K562 (cell line): ENCODE measurements at places on chromosomes 4 and X.
A peak's percentile ranks its signal among the peaks of the same experiment; 100 is the strongest.

DNA sequence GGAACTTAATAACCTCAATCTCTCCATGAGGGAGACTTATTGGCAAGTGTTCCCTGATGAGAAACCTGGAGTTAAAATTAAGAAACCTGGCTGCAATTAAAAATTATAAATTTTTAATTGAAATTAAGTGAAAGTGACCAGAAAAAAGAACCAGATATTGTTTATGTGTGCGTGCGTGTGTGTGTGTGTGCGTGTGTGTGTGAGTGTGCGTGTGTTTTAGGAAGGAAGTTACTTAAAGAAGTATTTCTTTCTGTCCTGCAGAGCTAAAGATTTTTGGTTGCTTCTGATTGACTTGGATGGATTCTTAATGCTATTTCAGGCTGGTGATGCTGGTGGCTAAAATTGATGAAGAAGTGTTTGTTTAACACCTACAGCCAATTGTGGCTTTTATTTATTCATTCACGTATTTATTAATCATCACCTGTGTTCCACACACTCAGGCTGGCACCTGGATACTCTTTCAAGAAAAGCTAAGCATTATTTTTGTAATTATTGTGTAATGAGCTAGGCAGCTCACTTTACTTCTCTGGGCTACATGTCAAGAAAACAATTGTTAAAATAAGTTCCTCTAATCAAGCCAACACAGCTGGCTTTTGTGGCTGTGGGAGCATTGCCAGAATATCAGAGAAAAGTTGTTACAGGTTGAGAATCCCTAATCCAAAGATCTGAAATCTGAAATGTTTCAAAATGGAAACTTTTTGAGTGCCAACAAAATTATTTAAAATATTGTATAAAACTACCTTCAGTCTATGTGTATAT is 68.5 kb downstream of the CEP44 start:
- no peak overlapping the region for H3K27ac ChIP-seq
- H3K27me3 ChIP-seq: no peaks in the 10 kb centered on the region
- H3K4me3 ChIP-seq: no peak overlapping the region

- no peaks in the 10 kb centered on the region for H3K4me1 ChIP-seq
- H3K36me3 ChIP-seq: no peaks in the 10 kb centered on the region
- H3K27ac ChIP-seq: no peak overlapping the region
- peak; percentile 22 for DNase-seq
- H3K4me3 ChIP-seq: no peak overlapping the region
Measured at GRCh38 chr4:40719008-40719623, 30.6 kb upstream of the NSUN7 start.

DNA sequence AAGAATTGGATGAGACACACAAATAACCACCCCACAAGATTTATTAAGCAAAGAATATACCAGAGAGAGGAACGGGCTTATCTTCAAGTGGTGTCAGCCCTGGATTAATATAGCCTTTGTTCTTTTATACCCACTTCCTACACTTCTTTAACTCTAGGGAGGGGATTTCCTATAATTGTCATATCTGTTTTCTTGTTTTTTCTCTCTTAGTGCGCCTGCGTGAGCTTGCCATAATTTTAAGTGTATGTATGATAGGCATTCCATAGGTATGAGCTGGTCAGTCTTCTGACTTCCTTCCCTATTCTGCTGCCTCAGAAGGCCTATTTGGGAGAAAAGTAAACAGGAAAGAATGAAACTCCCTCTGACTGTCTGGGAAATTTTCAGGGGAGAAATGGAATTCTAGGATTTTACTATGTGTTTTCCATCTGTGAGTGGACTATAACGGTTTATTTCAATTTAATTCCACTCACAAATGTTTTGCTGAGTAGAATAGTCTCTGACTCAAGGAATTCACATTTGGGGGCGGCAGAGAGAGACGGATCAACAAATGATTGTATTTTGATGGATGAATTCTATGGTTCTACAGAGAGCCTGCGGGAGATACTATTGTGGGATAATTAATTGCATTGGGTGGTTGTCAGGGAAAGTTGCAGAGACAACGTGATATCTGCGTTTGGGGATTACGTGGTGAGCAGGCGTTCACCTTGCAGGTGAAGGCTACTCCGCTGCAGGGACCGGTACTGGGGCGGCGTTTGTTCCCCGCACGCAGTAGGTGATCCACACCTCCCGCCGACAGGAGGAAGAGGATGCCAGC is 626 bp upstream of the CEP135 start:
- DNase-seq: peak; percentile 28
- peaks cover 21% of the 10 kb centered on the region for H3K4me1 ChIP-seq
- peak overlapping the region; percentile 96 for H3K27ac ChIP-seq
- no peaks in the 10 kb centered on the region for H3K27me3 ChIP-seq

DNA sequence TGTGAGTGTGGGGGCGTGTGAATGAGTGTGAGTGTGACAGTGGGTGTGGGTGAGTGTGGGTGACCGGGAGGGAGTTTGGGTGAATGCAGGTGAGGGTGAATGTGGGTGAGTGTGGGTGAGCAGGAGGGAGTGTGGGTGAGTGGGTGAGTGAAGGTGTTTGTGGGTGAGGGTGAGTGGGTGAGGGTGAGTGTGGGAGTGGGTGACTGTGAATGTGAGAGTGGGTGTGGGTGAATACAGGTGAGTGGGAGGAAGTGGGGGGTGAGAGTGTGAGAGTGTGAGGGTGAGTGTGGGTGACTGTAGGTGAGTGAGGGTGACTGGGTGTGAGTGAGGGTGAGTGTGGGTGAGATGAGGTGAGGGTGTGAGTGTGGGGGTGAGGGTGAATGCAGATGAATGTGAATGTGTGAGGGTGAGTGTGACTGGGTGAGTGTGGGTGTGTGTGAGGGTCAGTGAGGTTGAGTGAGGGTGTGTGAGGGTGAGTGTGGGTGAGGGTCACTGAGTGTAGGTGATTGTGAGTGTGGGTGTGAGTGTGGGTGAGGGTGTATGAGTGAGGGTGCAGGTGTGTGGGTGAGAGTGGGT is 1677.3 kb upstream of the TENM3 start:
- no peaks in the 10 kb centered on the region for H3K27me3 ChIP-seq
- no peaks in the 10 kb centered on the region for H3K36me3 ChIP-seq
- no peak for DNase-seq

GRCh38 chr4:10099499-10100325 is 16.9 kb downstream of the WDR1 start:
- peaks cover 98% of the 10 kb centered on the region for H3K36me3 ChIP-seq
- H3K4me3 ChIP-seq: no peak overlapping the region
- H3K27ac ChIP-seq: no peak overlapping the region
- no peaks in the 10 kb centered on the region for H3K27me3 ChIP-seq
- H3K4me1 ChIP-seq: peaks cover 20% of the 10 kb centered on the region

DNA sequence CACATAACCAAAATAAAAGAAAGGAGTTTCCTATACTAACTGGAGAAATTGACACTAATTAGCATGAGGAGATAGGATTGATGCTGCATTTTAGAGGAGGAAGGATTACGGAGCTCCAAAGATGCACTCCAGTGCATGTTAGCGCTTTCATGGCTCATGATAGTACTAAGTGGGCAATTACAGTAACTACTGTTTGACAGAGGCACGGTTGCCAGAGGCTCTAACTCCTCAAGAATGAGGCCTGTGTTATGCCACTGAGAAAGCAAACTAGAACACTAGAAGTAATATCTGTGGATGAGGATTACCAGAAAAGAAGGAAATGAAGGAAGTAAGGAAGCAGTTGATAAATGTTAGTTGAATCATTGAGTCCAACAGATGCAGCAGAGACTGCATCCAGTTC is 19.6 kb upstream of the PDGFC start:
- H3K27me3 ChIP-seq: no peaks in the 10 kb centered on the region
- H3K4me1 ChIP-seq: no peaks in the 10 kb centered on the region
- H3K27ac ChIP-seq: no peak overlapping the region
- no peak for DNase-seq

DNA sequence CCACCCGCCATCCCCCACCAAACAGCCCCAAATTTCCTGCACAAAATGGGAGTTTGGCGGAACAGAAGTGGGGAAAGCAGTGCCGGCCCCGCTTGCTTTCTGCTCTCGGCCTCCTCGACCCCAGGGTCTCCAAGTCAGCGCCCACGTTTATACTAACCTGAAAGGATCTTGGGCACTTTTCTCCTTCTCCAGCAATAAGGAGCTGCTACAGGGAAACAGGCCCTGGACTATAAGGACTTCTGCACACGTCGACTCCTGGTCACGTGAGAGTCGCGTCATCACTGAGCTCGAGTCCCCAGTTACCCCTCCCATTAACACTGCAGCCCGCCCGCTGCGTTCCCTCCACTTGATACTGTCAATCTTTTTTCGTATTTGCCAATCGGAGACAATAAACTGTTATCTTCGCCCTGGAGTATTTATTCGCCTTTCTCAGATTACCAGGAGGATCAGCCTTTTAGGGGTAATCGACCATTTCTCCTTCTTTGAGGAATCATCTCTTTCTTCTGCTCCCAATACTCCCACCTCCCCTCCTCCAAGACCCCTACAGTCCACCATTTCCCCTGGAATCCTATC is at the start of gene TCEAL8:
Gene TCEAL8 (minus strand): TSS at position 235 of the 573 bp plus-strand sequence. CDS start 1,176 bp downstream, outside the sequence.
- peak; percentile 89 for DNase-seq
- H3K36me3 ChIP-seq: peaks cover 13% of the 10 kb centered on the region; the same call in 2 of the 3 replicates
- peaks cover 43% of the 10 kb centered on the region for H3K4me1 ChIP-seq
- no peaks in the 10 kb centered on the region for H3K27me3 ChIP-seq
- peak within 1 kb of the TSS; percentile 79 for H3K27ac ChIP-seq

- no peak overlapping the region for H3K4me3 ChIP-seq
- no peak overlapping the region for H3K27ac ChIP-seq
Measured at GRCh38 chrX:153769158-153769864, 5.3 kb downstream of the PLXNB3 start.

DNA sequence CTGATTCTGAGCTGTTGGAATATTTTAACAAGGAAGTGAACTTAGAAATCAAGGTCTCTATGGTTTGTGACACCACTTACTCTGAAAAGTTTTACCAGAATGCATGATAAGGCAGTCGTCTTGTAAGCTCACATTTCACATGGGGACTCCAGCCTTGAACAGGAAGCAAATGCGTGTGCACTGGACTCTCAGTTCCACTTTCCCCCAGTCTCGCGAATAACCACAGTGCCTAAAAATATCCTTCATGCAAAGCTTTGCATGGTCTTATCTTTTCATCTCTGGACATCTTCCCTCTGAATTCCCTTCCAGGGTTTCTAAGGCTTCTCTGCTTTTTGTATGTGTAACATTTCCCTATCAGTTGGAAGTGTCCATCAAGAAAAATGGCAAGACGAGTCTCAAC is 581.8 kb downstream of the NLGN4X start:
- H3K4me3 ChIP-seq: no peak overlapping the region
- no peaks in the 10 kb centered on the region for H3K36me3 ChIP-seq
- no peaks in the 10 kb centered on the region for H3K4me1 ChIP-seq
- no peaks in the 10 kb centered on the region for H3K27me3 ChIP-seq
- no peak overlapping the region for H3K27ac ChIP-seq

DNA sequence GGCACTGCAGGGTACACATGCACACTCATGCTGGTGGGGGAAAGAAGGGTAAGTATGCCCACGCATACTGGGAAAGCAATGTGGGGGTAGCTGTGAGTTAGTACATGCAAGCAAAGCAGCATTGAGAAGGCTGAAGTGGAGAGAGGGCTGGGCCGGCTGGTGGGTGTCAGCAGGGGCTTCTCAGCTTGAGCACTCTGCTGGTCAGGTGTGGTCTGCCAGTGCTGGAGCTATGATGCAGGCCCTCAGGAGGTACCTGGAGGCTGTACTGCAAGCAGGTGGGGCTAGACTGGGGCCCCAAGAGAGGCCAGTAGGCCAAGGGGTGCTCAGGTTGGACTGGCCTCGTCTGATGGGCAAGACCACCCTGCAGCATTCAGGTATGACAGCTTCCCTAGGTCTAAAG is 61.9 kb upstream of the SERPINA7 start:
- H3K4me3 ChIP-seq: no peak overlapping the region
- no peaks in the 10 kb centered on the region for H3K36me3 ChIP-seq
- H3K27me3 ChIP-seq: no peaks in the 10 kb centered on the region
- H3K27ac ChIP-seq: no peak overlapping the region
- no peaks in the 10 kb centered on the region for H3K4me1 ChIP-seq

DNA sequence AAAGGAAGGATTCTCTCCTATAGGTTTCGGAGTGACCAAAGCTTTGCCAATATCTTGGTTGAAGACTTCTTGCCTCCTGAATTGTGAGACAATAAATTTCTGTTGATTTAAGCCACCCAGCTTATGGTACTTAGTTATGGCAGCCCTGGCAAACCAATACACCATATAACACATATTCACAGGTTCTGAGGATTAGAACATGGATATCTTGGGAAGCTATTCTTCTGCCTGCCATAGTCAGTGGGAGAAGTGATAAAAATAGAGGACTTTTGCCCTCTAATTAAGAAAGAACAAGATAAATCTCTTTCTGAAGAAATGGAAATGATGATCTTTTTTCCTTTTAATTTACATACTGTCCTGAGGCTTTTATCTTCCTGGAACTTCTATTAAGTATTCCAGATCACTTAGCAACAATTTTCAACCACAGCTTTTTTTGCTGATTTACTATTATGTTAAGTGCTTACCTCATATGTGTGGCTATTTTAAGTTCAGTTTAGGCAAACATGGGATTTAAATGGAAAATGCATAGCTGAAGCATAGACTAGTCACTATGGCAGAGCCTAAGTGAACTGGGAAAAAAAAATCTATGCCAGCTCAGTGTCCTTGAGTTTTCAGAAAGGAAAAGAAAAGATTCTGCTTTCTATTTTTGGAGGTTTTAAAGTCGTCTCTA is 381.7 kb downstream of the STPG2 start:
- no peak for DNase-seq
- H3K4me3 ChIP-seq: no peak overlapping the region
- no peaks in the 10 kb centered on the region for H3K4me1 ChIP-seq

GRCh38 chrX:82224961-82225360 is 1023.1 kb downstream of the SH3BGRL start:
- no peaks in the 10 kb centered on the region for H3K27me3 ChIP-seq
- H3K4me3 ChIP-seq: no peak overlapping the region

GRCh38 chr4:147312376-147313046 is 168.4 kb upstream of the EDNRA start:
- H3K27ac ChIP-seq: no peak overlapping the region
- no peaks in the 10 kb centered on the region for H3K4me1 ChIP-seq
- H3K4me3 ChIP-seq: no peak overlapping the region
- H3K36me3 ChIP-seq: no peaks in the 10 kb centered on the region
- no peak for DNase-seq
- H3K27me3 ChIP-seq: no peaks in the 10 kb centered on the region

GRCh38 chrX:19686876-19687275 is 171.6 kb upstream of the MAP3K15 start:
- DNase-seq: no peak
- H3K27me3 ChIP-seq: no peaks in the 10 kb centered on the region
- H3K27ac ChIP-seq: no peak overlapping the region
- no peaks in the 10 kb centered on the region for H3K4me1 ChIP-seq
- H3K4me3 ChIP-seq: no peak overlapping the region

DNA sequence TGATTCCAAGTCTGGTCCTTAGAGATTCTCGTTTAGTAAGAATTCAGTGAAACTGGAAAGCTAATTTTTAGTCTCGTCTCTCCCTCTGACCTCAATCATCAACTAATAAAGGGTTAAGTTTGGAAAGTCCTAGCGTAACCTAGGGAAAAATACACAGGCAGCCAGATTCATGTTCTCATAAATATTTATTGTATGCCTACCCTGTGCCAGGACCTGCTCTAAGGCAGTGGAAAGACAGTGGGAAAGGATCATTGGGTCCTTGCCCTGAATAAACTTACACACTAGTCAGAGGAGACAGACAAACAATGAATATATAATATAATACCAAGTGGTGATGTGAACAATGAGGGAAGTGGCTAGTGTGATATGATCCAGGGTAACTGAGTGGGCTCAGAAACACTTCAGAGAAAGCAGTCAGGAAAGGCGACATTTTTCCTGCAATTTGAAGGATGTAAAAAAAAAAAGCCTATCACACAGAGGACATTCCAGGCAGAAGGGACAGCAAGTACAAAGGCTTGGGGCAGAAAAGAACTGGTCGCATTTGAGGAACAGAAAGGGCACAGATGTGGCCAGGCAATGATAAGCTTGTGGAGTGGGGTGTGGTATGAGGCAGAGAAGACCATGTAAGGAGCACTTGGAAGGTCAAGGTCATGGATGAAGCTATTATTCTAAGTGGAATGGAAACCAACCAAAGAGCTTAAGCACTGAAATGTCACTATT is 128.8 kb downstream of the AMELX start:
- H3K27me3 ChIP-seq: no peaks in the 10 kb centered on the region
- peaks cover 44% of the 10 kb centered on the region for H3K36me3 ChIP-seq
- no peak overlapping the region for H3K4me3 ChIP-seq
- DNase-seq: no peak
